ENCODE measurements at places on chromosomes 7 and 10.

DNA sequence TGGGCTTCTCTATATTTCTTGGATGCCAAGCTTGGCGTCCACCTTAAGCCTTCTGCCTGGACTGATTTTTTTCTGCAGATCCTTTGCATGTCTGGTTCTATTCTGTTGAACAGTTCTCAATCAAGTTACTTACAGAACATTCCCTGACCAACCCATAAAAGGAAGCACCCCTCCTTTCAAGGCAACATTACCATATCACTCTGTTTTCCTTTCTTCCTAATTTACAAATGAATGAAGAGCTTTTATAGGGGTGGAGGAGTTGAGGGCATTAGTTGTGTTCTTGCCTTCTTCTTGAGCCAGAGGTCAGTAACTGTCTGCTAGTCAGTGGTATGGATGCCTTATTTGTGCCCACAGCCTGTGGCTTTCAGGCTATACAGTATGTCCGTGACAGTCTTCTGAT, 361.0 kb downstream of the PHTF2 start:
- DNase-seq: no peak

GRCh38 chr7:139943401-139943800, 114.3 kb downstream of the TBXAS1 start:
- no peak for DNase-seq

DNA sequence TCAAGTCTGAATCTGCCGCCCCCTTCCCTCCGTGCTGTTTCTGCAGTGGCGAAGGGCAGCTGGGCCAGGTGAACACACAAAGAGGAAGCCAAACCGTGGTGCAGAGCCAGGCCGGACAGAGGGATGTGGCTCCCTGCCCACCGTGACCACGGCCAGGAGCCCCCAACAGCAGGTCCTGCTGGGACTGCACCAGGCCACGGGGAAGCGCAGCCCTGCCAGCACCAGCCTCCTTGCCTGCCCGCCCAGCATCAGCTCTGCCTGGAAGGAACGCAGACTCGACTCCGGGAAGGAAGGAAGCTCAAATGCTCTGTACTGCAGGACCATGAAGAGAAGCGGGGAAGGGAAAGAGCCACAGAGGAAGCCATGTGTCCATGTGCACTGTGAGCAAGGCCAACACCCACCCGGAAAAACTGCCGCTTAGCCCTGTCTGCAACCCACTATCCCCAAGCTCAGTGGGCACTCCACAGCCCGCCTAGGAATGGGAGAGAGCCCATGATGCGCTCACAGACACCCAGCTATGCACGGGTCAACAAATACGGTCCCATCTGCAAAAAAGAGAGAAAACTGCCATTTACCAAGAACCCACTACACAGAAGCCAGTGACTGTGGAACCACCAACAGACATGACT, 19.0 kb downstream of the GPER1 start:
- DNase-seq: no peak

GRCh38 chr10:82934429-82934828, 1059.4 kb downstream of the NRG3 start:
- no peak for DNase-seq

DNA sequence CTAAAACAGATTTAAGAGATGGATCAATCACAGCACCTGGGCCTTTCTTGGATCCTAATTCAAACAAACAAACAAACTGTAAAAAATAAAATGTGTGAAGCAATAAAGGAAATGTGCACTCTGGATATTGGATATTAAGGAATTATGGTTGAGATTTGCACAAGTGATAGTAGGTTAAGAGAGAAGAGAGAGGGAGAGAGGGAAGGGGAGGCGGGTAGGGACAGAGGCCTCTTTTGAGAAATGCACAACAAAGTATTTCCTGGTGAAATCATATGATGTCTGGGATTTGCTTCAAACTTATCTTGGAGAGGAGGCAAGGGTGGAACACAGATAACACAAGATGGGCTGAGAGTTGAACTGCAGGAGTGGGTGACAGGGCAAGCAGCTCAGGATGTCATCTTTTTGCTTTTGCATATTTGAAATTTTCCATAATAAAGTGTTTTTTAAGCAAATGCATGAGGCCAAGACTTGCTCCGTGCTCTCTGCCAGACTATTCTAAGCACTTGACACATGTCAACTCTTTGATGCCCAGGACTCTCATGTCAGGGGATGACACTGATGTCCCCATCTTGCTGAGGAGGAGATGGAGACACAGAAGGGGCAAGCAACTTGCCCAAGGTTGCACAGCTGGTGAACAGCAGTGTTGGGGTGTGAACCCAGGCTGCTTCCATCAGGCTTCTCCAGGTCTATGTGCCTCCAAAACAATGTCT, 9.1 kb upstream of the AEBP1 start:
- DNase-seq: no peak

GRCh38 chr7:134630893-134631292, 15.8 kb upstream of the BPGM start:
- DNase-seq: no peak

DNA sequence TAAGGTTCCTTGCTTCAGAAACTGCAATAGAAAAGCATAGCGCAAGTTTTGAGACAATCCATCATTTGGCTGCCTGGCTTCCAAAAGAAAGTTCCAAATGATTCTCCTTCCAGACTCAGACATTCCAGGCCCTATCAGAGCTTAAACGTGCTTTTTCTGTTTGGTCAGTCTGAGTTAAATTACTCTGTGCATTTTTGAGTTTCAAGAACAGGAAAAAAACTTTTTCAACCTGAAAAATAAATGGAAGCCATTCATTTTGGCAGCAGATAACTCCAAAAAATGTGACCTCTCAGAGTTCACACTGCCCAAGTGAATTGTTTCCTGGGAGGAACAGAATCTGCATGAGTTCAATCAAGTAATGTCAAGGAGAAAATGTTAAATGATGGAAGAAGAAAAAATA, 354.2 kb downstream of the CXCL12 start:
- DNase-seq: no peak

DNA sequence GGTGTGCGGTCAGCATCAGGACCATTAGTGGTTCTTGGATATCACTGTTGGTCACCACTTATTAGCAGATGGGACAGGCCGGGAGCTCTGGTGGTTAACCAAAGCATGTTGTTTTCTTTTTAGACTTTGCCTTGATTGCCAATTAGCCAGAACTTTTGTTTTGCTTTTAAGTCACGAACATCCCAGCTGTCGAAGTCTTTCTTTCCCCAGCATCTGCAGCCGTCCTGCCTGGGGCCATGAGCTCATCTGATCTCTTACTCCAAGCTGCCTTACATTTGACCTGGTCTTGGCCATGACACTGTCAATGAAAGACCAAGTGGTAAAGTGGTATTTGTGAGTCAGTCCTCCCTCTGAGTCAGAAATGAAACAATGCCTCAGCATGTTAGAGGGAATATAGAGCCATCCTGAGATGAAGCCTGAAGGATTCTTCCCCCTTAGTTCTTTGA, 53.9 kb upstream of the CREB5 start:
- DNase-seq: no peak

DNA sequence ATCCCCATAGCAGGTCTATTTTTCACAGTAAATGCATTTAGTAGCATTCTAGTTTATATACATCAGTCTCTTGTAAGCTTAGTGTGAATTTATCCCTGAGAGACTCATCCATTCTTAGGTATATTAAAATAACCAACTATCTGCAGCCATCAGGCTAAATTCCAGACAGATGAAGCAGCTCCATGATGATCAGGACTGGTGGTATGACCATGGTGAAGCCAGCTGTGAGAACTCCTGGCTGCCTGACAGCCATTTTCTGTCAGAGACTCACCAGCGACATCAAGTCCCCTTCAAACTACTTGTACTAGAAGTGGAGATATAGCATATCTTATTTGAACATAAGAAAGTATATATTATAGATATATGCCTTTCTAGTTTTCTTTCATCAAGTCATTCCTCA, 70.3 kb upstream of the GSDME start:
- no peak for DNase-seq

DNA sequence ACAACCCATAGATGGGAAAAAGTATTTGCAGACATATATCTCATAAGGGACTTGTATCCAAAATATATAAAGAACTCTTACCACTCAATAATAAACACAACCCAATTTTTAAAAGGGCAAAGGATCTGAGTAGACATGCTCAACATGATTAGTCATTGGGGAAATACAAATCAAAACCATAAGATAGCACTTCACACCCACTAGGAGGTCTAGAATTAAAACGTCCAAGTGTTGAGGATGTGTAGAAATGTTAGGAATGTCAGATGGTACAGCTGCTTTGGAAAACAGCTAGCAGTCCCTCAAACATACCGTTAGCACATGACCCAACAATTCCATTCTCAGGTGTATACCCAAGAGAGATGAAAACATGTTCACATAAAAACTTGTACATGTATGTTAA, 8.3 kb downstream of the PSTK start:
- DNase-seq: no peak

DNA sequence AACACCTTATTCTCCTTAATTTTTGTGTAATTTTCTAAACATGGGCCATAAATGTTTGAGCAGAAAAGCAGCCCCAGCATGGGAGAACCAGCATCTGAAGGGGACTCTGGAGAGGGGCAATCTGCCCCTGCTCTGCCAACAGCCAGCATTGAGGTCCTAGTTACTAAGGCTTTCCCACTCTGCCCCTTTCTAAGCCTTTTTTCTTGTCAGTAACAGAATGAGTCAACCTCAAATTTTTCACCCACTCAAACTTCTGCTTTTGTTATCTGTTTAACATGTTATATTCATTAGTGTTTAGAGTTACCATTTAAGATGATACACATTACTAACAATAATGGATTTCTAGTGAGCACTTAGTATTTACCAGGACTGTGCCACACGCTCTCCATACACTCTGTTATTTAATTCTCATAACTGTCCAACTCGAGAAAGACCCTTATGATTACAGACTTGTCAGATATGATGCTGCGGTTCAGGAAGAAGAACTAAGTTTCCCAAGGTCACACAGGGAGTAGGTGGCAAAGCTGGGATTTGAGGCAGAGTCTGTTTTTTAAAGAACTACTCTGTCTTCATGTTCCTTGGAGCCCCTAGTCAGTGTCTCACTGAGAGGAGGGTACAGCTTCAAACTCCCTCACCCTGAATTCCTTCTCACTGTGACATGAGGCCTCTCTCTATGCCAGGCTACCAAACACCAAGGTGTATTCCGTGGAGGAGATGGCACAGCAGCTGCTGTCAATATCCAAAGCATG, 19.9 kb upstream of the GPAM start:
- DNase-seq: no peak

GRCh38 chr10:112958275-112958995, 8.4 kb downstream of the TCF7L2 start:
- no peak for DNase-seq

GRCh38 chr7:7709291-7709690, 9.1 kb downstream of the RPA3 start:
- DNase-seq: no peak

GRCh38 chr7:71009636-71010035, 122.3 kb upstream of the GALNT17 start:
- no peak for DNase-seq

- DNase-seq: no peak
Observed at GRCh38 chr10:34740321-34740720, 74.8 kb downstream of the PARD3 start.

DNA sequence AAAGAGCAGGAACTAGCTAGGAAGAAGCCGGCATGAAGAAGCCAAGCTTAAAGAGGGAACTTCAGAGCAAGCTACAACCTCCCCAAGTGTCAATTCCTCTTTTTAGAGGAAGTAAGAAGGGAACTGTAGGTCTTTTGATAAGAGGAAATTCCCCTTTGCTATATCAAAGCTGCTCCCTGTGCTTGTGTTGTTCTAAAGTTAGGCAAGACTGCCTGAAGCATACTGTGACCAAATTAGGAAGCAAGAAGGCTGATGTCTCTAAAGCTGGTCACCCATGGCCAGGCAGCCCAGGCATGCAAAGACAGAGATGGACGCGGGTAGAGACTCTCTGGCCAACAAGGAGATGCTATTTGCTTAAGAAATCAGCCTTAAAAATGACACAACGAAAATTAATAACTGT, 87.9 kb downstream of the RNF216 start:
- DNase-seq: no peak

DNA sequence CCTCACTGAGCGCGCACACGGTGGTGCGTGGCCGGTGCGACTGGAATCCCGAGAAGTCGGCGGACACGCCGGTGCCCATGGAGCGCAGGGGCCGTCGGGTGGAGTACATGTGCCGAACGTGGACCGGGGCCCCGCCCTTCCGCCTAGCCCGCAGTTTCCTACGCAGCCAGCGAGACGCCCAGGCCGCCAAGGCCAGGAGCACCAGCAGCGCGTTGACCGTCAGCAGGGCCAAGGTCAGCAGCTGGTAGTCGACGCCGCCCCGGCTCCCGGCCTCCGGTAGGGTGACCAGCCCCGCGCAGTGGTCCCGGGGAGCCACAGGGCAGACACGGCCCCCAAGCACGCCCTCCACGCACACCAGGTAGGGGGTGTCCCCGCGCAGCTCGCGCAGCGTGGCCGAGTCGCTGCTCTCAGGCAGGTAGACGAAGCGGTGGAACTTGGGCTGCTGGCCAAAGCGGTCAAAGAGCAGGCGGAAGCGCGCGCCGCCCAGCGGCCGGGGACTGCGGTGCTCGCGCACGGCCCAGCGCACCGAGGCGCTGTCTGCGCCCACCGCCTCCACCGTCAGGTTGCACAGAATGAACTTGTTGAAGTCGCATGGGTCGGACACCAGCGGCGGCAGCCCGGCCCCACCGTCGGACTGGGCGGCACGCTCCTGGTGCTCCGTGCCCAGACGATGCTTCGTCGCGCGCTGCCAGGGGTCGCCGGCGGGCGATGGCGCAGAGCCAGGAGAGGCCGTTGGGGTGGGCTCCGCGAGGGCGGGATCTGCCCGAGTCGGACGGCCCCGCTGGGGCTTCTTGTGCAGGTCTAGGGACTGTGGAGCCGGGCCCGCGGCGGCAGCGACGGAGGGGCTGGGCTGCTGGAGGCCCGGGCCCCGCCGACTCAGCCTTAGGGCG, 2.2 kb downstream of the TRIL start:
- no peak for DNase-seq

DNA sequence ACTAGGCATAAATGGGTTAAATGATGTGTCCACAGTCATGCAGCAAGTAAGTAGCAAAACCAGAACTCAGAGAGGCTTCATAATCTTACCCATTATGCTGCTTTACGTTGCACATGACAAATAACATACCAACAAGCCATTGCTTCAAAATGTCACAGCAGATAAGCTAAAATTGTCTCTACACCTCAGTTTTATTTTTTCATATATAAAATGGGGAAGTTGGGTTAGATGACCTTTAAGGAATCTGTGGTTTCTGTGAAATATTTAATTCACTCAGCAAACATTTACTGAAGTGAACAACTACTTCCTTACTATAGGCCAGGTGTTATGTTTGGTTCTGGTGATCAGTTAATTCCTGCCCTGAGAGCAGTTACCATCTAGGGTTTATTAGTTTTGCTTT, 2.2 kb upstream of the ASCC1 start:
- no peak for DNase-seq

DNA sequence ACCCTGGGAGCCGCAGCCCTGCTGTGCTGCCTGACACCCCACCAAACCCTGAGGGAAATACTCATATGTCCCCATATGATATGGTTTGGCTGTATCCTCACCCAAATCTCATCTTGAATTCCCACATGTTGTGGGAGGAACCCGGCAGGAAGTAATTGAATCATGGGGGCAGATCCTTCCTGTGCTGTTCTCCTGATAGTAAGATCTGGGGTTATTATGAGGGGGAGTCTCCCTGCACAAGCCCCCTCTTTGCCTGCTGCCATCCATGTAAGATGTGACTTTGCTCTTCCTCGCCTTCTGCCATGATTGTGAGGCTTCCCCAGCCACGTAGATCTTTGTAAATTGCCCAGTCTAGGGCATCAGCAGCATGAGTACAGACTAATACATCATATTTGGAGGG, 68.7 kb downstream of the RGS10 start:
- no peak for DNase-seq

GRCh38 chr7:44291066-44291732, 34.2 kb downstream of the CAMK2B start:
- no peak for DNase-seq

- DNase-seq: no peak
Observed at GRCh38 chr10:132300582-132300981, 7.2 kb downstream of the STK32C start.

Measured in stimulated activated CD4-positive, alpha-beta T cell treated with anti-CD3 and anti-CD28 coated beads, Interleukin-1b, Interleukin-23, amount 100 ng/mL, for 1 hour (primary cell).